LHCN-M2 (cell line): ENCODE measurements at places on chromosomes 11 and 22. TPM values are rescaled to one million over a fixed set of nuclear protein-coding genes. Genes with fewer than 3 reads are reported as not detected.
A peak's percentile ranks its signal among the peaks of the same experiment; 100 is the strongest.

DNA sequence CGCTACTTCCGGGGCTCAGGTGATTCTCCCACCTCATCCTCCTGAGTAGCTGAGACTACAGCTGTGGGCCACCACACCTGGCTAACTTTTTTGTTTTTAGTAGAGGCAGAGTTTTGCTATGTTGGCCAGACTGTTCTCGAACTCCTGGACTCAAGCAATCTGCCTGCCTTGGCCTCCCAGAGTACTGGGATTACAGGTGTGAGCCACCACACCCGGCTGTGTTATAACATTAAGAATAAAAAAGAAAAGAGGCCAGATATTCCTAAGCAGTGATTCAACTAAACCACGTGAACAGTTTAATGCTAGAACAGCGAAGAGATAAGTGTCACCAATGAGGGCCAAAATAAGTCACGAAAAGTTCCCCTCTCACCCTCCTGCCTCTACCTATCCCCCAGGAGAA is 3.7 kb downstream of the PRDM10 start:
- no peak for DNase-seq

Gene DKK3
- 263 and 273 TPM in 2 replicates for total RNA-seq

Gene RAB3IL1
- 2.4 and 4.8 TPM in 2 replicates for total RNA-seq

Gene IGLL1
- total RNA-seq = not detected in 2 replicates

DNA sequence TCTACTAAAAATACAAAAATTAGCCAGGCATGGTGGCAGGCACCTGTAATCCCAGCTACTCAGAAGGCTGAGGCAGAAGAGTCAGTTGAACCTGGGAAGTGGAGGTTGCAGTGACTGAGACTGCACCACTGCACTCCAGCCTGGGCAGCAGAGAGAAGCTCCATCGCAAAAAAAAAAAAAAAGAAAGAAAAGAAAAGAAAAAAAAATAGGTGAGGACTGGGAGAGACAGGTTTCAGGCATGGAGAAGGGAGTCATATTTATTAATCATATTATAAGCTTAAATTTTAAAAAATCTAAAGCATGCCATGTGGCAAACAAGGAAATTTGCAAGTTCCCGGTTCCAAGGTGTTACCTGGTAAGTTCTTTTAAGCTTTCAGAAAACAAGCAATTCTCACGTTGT is at the start of gene APOL5:
Gene APOL5 (plus strand): TSS at position 301 of the 400 bp plus-strand sequence. CDS start 0 bp downstream, at position 301.
- DNase-seq = no peak

Gene GLYATL1B
- total RNA-seq = not detected in 2 replicates

- DNase-seq = no peak
Observed at GRCh38 chr11:102783016-102783415, 2.6 kb upstream of the MMP10 start.

Gene OR5B12
- total RNA-seq = not detected in 2 replicates

Gene TENM4
- 0.06 TPM in 2 replicates for total RNA-seq

- DNase-seq = peak; percentile 47
Observed at GRCh38 chr22:28983190-28983589, 78.4 kb downstream of the C22orf31 start.
